ENCODE measurements at places on chromosomes 3 and 15. TPM values are rescaled to one million over a fixed set of nuclear protein-coding genes. Genes with fewer than 3 reads are reported as not detected.

KBTBD13 gene
- total RNA-seq = not detected

GABRG3 gene
- not detected for total RNA-seq

LNP1 gene
- 4.3 TPM for total RNA-seq

IQCF5 gene
- not detected for total RNA-seq

SAMMSON gene
- not detected for total RNA-seq

PIF1 gene
- 16.4 TPM for total RNA-seq

SYNPR gene
- total RNA-seq = not detected

ADIPOQ gene
- not detected for total RNA-seq

Measured in subcutaneous preadipocyte (primary cell).